ENCODE measurements at places on chromosomes 3 and 15. TPM values are rescaled to one million over a fixed set of nuclear protein-coding genes. Genes with fewer than 3 reads are reported as not detected.

Gene PRR20G
- not detected for polyA plus RNA-seq

Gene SI
- polyA plus RNA-seq, result not detected

Gene LIPH
- polyA plus RNA-seq, result 0.17 TPM

- no peak for DNase-seq
Observed at GRCh38 chr15:61146091-61146930, 82.8 kb downstream of the RORA start.

- no peak for DNase-seq
Observed at GRCh38 chr3:193377591-193377990, 962 bp downstream of the ATP13A5 start.

- no peak for DNase-seq
Observed at GRCh38 chr3:65080432-65080831, 392.6 kb upstream of the ADAMTS9 start.

DNA sequence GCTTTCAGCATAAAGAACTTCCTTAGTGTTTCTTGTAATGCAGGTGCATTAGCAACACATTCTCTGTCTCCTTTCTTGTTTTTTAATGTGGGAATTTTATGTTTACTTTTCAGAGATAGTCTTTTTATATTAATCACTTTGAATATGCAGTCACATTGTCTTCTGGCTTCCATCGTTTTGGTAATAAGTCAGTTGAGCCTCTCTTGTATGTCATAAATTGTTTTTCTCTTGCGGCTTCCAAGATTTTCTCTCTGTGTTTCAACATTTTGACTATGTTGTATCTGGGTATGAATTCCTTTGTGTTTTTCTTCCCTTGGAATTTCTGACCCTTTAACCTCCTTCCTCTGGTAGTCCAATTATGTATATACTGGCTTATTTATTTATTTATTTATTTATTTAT, 25.3 kb downstream of the GABRG3 start:
- DNase-seq, result no peak

DNA sequence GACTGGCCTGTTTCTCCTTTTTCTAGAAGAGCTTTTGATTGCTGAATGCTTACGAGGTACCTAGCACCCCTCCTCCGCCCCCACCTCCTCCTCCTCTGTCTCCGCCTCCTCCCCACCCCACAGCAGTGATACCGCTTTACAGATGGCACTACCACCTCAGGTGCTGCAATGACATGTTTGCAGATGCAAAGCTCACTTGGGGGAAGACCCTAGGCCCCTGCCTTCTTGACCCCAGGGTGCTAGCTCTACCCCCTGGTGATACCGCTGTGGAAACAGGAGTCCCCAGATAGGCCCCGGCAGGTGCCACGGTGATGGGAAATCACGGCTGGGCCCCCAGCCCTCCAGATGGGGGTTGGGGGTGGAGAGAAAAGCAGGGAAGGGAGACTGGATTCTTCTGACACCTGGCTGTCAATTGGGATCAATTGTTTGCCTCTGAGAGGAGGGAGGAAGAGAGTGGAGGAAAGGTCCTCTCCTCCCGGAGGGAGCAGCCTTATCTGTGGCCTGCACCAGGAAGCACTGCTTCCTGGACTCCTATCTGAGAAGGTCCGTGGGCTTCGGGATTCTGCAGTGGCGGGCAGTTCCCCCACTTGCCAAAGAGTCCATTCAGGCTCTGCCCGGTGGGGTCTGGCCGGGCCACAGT, 37.6 kb downstream of the DNASE1L3 start:
- no peak for DNase-seq

DNA sequence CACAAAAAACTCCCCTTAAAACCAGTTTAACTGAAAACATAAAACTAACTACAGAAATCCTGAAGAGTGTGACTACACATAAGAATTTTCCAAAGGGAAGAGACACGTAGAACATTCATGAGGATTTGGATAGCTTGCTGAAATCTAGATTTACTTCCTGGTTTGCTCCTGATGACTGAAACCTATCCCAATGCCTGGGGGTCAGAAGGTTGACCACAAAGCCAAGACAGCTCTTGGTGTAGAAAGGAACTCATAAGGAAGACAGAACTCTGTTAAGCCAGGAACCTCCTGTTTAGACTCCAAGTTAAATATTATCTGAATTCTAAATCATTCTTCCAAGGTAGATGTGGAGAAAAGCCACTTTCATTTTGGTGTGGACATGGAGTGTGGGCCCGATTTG, 92.8 kb downstream of the TFG start:
- no peak for DNase-seq

- no peak for DNase-seq
Observed at GRCh38 chr15:85421116-85421925, 40.9 kb downstream of the AKAP13 start.

GRCh38 chr15:43886558-43886957, 59.8 kb downstream of the WDR76 start:
- no peak for DNase-seq

GRCh38 chr3:134852893-134853351, 57.9 kb downstream of the EPHB1 start:
- DNase-seq, result no peak

- DNase-seq, result no peak
Observed at GRCh38 chr3:30309961-30310954, 296.1 kb upstream of the TGFBR2 start.

DNA sequence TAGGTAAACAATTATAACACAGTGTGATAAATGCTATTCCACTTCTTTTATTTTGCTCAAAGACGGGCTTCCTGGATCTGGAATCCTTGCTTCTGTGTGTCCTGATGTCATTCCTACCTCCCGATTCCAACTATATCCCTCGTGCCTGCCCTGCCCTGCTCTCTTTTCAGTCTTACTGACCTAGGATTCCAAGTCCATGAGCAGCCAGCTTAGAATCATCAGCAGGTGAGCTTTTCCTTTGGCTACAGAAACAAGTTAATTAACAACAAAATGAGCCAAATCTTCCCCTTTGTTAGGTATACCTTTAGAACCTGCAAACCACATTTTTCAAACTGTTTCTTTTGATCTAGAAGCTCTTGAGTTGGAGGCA, 21.9 kb upstream of the KPNA1 start:
- DNase-seq, result no peak

All from BJ (cell line).